AG10803 (cell line): ENCODE measurements at places on chromosomes 2 and 18.

DNA sequence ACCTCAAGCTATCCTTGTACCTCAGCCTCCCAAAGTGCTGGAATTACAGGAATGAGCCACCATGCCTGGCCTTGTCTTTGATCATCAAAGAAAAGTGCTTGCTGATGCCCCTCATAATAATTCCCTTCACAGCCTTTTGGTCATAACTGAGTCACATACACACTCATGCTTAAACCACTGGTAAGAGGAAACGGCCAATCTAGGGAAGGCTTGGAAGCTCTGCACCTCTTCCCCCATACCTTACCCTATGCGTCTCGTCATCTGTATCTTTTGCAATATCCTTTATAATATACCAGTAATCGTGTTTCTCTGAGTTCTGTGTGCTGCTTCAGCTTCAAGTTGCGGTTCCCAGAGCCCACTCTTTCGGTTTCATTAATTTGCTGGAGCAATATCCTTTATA, 4.8 kb upstream of the RNF138 start:
- peak; percentile 25 for DNase-seq

DNA sequence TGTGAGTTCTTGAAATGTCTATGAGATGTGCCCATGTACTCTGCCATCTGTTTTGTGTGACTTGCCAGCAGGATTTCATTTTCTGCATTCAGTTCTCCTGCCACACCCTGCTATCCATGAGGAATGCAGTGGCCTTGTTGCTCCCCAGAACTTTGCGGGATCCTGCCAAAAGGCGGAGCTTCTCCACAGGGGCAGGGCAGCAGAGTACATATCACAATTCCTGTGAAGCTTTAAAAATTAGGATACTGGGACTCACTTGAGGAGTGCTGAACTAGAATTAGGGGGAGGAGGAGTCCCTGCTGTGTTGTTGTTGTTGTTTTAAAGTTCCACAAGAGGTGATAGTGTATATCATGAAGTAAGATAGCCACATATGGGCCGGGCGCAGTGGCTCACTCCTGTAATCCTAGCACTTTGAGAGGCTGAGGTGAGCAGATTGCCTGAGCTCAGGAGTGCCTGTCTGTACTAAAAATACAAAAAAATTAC, 76.4 kb downstream of the TANC1 start:
- DNase-seq = peak; percentile 84

DNA sequence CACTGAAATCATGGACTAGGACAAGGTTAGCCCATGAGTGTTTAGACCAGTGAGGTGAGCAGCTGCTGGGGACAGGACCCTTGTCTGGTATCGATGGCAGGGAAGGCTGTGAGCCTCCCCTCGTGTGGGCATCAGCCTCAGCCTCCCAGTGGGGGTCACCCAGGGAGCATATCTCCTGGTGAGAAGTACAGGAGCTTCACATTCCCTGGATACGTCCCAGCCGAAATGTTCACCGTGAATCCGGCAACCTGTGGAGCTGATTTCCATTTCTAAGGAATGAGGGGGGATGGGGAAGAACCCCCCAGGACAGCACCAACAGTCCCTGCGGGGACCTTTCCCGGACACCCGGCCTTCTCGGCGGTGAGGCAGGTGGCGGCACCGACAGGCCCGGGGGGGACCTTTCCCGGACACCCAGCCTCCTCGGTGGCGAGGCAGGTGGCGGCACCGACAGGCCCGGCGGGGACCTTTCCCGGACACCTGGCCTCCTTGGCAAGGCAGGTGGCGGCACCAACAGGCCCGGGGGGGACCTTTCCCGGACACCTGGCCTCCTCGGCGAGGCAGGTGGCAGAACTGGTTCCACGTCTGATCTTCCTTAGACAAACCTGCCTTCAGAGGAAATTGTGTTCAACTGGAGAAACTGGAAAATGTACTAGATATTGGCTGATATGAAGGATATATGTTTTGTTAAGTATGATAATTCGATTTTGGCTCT, 21.2 kb downstream of the RTP5 start:
- no peak for DNase-seq

- no peak for DNase-seq
Observed at GRCh38 chr18:58241026-58241679, 197.1 kb downstream of the NEDD4L start.

- DNase-seq = peak; percentile 54
Observed at GRCh38 chr2:47360927-47361326, 42.0 kb upstream of the MSH2 start.

GRCh38 chr2:150552041-150552820, 64.8 kb upstream of the RND3 start:
- no peak for DNase-seq

DNA sequence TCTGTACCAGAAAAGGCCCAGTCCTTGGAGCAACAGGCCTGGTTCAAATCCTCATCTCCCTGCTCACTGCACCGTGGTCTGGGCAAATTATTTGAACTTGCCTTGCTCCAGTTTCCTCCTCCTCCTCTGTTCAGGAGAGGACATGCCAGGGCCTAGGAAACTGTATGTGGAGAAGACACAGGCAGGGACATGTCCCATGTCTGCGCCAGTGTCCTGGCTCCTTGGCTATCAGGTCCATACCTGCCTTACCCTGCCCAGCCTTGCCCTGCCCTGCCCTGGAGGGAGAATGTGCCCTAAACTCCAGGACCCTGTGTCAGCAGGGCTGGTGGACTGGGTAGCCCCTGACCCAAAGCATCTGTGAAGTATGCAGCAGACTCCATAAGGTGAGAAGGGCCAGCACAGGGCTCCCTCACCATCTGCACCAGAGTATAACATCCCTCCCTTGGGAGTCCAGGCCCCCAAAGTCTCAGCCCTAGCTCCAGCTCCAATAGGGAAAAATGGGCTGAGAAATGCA, 165.3 kb downstream of the GALNT1 start:
- no peak for DNase-seq

DNA sequence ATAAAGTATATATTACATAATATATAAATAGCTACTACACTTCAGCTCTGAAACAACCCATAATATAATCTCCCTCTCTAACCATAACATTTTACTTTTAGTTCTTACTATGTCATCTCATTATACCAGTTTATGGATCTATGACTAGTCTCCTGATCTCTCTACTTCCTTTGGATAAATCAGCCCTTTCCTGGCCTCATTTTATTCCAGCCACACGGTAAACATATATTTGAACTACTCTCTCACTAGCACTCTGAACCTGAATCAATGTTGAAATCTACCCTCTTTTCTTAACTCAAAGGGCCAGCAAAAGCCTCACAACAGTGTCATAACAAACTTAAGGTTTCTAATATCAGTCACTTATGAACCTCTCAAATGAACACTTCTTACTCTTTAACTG, 62.6 kb downstream of the BAZ2B start:
- no peak for DNase-seq

DNA sequence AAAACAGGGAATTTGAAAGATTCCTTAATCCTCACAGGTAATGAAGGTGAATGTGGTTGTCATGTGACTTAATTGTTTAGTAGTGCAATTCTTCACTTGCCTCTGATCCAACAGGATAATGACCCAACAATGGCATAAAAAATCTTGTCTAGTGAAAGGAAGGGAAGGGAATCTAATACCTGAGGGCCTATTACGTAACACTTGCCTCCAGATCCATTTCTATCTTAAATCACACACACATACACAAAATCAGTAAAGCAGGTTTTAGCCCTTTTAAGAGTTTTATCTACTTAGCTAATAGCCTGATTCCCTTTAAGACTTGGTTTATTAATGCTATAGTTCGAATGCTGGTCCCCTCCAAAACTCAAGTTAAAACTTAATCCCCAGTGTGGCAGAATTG, 118.6 kb downstream of the TMEM163 start:
- DNase-seq = no peak

DNA sequence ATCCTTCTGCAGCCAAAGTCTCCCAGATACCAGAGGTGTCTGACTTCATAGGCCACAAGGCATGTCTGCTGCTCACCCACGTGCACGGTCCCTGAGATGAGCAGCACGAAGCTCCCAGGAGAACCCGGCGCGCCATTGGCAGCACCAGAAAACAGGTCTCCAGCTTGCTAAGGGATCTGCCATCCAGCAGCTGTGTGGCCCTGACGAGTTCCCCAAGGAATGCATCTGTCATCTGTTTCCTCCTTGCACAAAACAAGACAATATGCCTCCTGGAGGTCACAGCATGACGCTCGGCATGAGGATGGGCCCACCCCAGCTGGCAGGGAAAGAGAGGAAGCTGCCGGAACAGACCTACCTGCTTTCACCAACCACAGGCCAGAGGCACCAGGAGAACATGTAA, 29.2 kb downstream of the HS6ST1 start:
- no peak for DNase-seq

DNA sequence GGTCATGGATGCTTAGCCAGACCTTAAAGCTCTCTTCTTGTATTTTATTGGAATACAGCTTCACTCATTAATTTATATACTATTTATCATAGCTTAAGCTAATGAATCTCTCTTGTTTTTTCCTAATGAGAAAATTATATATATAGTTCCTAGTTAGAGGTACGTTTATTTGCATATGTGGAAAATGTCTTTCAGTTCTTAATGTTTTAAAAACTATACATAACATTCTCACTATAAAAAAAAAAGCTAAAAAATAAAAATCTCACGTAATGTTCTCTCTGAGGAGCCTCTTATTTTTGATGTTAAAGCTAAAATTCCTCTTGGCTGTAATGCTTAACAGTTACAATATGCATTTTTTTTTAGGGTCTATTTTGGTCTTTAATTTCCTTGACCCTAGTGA, 16.6 kb downstream of the UGP2 start:
- no peak for DNase-seq

GRCh38 chr2:47198985-47199451, 43.9 kb upstream of the STPG4 start:
- DNase-seq = peak; percentile 100

DNA sequence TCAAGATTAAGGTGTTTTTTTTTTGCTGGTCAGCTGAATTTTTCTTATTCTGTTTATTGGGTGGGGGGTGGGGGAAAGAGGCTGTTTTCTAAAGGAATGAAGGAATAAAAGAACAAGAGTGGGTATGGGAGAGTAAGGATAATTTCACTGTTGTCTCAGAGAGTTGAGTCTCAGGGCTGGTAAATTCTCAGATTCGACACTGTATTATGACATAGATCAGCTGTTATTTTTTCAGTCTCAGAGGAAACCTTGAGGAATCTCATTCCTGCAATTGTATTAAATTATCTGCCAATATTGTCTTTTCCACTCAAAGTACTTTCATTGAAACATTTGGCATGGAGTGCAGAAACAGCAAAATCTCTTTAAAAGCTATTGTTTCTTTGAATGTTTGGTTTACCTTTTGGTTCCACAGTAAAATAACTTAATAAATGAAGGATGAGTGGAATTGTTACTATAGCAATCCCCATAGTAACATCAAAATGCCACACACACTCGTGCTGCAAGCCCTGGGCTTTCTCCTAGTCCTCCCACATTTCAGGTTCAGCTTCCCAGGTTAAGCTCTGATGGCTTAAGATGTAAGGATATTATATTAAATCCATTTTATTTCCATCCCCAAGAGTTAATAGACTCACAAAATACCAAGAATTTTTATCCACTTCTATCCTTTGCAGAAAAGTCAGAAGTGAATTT, 478.7 kb upstream of the TCF4 start:
- DNase-seq = peak; percentile 19

GRCh38 chr2:74693213-74693612, 39.2 kb downstream of the SEMA4F start:
- no peak for DNase-seq

DNA sequence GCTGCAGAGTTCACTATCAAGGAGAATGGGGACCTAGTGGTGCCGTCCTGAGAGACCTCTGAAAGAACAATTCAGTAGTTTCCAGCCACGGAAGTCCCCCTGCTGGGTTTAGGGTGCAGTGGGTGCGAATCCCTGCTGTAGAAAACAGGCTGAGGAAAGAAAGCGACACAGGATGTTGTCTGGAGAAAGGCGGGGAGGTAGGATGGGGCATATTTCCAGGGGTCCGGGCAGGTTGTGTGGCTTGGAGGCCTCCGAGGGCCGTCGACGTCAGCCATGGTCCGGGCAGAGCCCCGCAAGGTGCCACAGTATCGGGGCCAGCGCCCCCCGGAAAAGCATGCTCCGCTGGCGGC, 807 bp upstream of the CREB1 start:
- peak; percentile 53 for DNase-seq

DNA sequence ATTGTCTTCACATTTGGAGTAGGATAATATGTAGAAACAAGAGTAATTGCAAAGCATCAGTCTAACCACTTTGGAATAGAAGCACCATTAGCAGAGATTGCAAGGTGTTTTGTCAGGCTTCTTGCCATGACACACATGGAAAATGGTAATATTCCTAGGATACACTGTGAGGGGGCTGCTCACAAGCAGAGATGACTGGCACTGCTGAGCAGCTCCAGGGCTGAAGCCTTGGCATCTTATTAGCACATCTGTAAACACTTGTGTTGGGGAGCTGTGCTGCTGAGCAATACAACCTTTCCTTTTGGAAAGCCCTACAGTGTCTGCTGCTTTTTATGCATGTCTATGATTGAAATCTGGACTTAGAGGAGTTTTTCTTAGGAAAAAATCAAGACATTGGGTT, 602.2 kb downstream of the XIRP2 start:
- no peak for DNase-seq

DNA sequence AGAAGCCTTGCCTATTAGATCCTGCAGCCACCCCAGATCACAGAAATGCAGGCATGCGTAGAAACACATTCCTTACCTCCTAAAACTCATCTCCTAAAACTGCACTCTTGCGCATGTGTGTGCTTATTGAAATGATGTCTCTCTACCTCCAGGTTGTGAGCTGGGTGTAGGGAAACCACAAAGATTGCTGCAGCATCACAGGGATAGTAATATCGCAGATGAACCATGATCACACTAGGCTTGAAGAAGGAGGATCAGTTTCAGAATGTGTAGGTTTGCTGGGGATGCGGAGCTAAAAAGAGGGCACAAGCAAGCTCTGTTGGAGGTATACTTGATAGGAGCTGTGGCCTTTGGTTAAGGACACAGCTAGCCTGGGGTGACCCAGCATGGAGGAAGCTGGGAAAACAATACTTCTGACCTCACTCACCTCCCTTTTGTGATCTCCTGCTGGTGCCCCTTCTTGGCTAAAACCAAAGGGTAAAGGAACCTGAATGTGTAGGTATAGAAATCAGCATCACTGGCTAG, 118.8 kb downstream of the SETBP1 start:
- DNase-seq = no peak

DNA sequence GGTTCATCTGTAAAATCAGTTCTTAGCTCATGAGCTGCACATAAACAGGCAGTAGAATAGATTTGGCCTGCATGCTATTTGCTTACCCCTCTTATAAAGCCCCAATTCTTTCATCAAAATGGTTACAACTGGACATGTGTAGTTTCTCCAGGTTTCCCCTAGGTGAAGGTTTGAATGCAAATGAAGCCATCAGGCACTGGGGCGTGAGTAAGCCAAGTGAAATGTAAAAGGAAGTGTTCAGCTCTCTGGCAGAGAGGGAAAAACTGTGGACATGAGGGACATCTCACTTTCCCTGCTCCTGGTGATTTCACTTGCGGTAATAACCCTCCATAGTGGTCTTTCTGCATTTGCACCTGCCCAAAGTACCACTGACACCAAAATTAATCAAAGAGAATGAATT, 1402.3 kb upstream of the LRRTM1 start:
- no peak for DNase-seq

DNA sequence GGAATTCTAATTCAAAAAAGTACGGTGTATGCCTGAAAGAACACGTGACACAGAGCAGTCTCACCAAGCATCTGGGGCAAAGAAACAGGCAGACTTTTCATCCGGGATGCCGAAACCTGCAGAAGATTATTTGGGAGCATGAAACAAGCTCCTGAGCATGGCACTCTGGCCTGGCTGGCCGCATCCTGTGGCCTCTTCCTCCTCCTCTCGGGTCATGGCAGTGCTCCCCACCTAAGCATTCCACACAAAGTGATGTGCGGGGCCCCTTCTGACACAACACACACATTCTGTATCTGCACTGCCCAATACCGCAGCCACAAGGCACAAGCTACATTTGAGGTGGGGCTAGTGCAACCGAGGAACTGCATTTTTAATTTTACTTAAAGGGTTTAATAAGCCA, 380.8 kb downstream of the NBAS start:
- no peak for DNase-seq
